Stromal cell of bone marrow (primary cell): ENCODE measurements at places on chromosomes 5 and 9.
A peak's percentile ranks its signal among the peaks of the same experiment; 100 is the strongest.

DNA sequence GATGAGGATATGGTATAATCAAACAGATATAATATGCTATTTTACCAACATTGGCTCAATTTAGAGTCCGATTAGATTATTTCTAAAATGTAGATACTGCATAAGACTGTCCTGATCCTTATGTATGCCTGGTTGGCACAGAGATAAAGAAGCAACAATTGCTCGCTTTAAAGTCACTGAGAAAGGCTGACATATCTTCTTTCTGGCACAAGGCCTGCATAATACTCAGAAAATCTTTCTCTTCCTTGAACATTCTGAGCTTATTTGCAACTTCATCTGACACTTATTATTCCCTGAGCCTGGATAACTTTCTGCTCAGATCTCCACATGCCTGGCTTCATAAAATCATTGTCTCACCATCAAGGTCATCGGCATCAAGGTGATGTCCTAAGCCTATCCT lies 219.3 kb upstream of the CDH9 start:
- DNase-seq = no peak

- DNase-seq = peak; percentile 51
Measured at GRCh38 chr5:127068493-127069214, 4.6 kb downstream of the C5orf63 start.

DNA sequence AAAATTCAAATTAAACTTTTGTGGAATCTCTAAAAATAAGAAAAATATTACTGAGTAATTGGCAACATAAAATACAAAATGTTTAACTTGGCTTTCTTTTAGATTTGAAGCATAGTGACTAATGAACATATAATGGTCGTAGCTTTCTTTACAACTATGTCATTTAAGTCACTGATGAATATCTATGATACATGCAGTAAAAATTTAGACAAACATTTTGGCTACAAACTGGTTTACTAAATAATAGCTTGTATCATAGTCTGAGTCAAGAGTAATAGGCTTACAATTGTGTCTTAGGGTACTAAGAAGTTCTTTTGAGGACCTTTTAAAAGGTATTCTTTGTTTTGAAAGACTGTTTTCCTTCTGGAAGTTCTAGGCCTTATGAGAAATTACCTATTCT lies 2.0 kb upstream of the APC start:
- peak; percentile 36 for DNase-seq

GRCh38 chr9:87107072-87107471 lies 159.8 kb upstream of the GAS1 start:
- no peak for DNase-seq

DNA sequence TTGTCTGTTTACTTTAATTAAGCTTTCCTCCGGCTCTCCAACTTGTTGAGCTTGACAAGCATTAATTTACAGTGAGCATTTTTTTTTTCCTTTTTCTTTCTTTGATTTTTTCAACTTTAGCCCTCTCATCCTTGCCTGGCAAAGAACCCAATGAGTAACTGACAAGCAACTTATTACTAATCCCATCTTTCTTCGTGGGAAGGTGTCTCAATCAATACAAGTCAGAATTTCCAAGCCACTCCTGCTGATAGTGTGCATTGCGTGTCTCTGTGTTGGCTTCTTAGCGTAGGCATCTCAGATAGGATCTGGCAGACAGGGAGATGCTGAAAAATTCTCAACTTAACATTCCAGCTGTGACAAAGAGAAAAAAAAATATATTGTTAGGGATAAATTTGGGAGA lies 527.7 kb upstream of the WWC1 start:
- DNase-seq = peak; percentile 53

GRCh38 chr9:101791938-101792337 lies 53.5 kb upstream of the GRIN3A start:
- DNase-seq = peak; percentile 3

- no peak for DNase-seq
Measured at GRCh38 chr9:15310107-15310850, 3.3 kb upstream of the TTC39B start.

DNA sequence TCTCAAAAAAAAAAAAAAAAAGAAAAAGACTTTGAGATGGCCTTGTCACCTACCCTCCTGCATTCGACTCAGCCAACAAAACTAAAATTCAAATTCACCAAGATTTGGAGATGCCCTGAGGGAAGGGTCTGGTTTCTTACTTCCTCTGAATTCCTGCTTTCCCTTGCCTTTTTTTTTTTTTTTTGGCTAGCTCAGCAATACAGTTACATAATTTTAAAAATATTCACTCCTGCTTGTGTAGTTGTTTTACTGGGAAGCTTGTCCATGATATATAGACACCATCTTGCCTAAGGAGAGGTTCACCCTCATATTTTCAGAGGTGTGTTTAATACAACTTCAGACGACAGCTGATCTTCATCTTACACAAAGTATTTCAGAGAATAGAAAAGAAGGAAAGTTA lies 21.3 kb upstream of the SERINC5 start:
- no peak for DNase-seq

- DNase-seq = no peak
Measured at GRCh38 chr5:149213264-149213880, 58.3 kb upstream of the AFAP1L1 start.

DNA sequence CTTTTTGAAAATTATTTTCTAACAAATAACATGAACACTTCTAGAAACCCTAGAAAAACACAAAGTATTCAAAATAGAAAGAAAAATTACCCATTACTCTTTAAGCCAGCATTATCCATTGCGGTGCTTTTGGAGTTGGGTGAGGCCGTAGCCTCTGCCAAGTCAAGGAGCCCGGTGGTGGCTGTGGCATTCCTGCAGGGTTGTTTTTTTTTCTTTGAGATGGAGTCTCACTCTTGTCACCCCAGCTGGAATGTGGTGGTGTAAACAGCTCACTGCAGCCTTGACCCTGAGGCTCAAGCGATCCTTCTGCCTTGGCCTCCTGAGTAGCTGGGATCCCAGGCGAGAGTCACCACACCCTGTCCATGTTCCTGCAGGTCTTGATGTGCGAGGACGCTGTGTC lies 8.2 kb upstream of the AHRR start:
- no peak for DNase-seq

DNA sequence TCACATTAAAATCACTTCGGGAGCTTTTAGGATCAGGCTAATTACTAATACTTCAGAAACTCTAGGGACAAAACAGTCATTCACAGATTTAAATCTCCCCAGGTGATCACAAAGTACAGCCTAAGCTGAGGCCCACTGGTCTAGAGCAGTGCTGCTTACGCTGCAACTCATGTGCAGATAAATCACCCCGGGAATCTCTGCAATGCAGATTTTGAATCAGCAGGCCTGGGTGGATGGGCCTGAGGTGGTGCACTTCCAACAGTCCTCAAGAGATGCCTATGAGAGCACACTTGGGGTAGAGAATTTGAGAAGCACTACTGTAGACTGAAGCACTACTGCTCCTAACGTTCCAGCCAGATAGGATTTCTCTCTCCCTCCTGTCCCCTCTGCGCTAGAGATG lies 28.4 kb downstream of the CSF1R start:
- DNase-seq = no peak

DNA sequence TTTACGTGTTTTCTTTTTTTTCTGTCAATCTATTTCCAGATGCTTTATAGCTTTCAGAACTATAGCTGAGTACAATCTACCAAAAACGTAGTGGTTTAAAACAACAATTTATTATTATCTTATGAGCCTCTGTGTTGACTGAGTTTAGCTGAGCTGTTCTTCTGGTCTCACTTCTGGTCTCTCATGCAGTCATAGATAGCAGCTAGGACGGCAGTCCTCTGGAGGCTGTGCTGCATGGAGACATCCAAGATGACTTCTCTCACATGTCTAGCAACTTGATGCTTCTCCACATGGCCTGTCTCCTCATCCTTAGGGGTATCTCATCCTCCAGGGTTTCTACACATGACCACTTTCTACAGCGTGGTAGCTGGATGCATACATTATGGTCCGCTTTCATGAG lies 22.0 kb upstream of the RAD23B start:
- no peak for DNase-seq

- DNase-seq = no peak
Measured at GRCh38 chr9:29717631-29718030, 2144.3 kb upstream of the C9orf72 start.

GRCh38 chr9:124514125-124514524 lies 6.9 kb upstream of the NR5A1 start:
- DNase-seq = no peak

- no peak for DNase-seq
Measured at GRCh38 chr5:104347119-104347708, 784.6 kb upstream of the NUDT12 start.

GRCh38 chr5:145797336-145797735 lies 37.8 kb downstream of the PRELID2 start:
- DNase-seq = peak; percentile 3

- peak; percentile 44 for DNase-seq
Measured at GRCh38 chr5:15757103-15757502, 257.1 kb downstream of the FBXL7 start.

- no peak for DNase-seq
Measured at GRCh38 chr9:35518981-35519679, 29.2 kb downstream of the RUSC2 start.

DNA sequence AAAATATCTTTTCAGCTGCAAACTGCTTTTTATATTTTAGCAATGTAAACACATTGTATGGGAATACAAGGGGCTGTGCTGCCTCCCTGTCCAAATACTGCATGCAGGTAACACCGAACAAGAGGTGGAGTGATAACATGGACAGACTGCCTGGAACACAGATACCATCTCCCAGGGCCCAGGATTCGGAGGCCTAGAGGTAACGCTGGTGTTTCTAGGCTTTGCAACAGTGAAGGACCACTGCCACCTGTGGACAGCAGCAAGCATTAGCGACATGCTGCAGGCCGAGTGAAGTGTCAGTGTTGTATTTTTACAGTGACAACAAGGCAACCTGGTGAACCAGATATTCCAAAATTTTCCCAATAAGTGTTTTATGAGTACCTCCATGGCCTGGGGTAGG lies 379.1 kb downstream of the DMRT2 start:
- no peak for DNase-seq

DNA sequence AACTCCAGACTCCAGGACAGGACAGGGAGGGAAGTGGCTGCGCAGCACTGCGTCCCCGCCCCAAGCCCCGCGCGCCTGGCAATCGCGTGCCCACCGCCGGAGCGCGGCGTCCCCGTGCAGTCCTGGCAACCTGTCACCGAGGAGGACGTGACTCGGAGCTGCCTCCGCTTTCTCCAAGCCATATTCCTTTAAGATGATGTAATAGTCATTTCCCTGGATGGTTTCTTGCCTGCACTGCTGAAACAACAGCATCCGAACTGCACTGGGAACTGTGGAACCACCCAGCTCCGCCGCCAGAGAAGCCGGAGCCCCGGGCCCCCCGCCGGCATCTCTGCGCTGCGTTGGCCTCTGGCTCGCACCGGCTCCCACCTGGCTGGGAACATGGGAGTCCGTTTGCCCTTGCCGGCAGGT lies 34.5 kb downstream of the KCTD16 start:
- DNase-seq = peak; percentile 45

- DNase-seq = no peak
Measured at GRCh38 chr9:104849023-104849422, 78.9 kb downstream of the ABCA1 start.

GRCh38 chr5:149221731-149222342 lies 49.8 kb upstream of the AFAP1L1 start:
- no peak for DNase-seq

- no peak for DNase-seq
Measured at GRCh38 chr9:13412331-13412730, 132.8 kb upstream of the MPDZ start.

DNA sequence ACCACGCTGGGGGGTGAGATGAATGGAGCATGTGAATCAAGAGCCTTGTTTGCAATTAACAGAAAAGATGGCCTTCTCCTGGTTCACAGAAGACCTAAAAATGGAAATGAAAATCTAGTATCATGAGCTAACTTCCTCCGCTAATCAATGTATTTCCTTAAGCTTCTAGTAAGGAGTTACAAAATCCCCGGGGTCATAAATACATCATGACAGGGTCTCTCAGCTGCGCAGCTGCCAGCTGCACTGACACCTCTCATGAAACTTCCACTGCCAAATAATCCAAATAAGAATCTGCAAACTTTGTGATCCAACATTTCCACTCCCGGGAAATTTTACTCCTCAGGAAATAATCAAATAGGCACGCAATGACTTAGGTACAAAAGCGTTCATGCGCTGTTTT lies 11.9 kb downstream of the MYO10 start:
- DNase-seq = no peak
